ENCODE measurements at places on chromosomes 1 and 21.

- no peak for DNase-seq
These were observed 24.3 kb downstream of the GPSM2 start for GRCh38 chr1:108901106-108901505.

GRCh38 chr1:167676916-167677848, 44.6 kb upstream of the MPZL1 start:
- DNase-seq = no peak

- DNase-seq = no peak
These were observed 13.4 kb upstream of the TTC22 start for GRCh38 chr1:54814571-54814970.

DNA sequence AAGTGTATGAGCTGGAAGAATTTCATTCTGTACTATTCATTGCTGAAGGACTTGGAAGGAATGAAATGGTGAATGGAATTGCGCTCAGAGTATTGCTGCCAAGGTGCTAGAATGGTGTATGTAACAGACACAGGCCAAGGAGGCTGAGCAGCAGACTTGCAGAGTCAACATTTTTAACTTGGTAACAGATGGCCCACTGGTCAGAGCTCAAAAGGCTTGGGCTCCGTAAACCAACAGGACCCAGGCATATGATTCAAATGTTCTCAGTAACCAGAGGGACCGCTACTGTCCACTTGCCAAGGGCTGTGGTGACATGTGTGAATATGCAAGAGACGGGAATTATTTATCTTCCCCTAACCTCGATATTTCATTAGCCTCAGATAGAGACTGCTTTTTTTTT, 28.8 kb upstream of the PTGFRN start:
- no peak for DNase-seq

DNA sequence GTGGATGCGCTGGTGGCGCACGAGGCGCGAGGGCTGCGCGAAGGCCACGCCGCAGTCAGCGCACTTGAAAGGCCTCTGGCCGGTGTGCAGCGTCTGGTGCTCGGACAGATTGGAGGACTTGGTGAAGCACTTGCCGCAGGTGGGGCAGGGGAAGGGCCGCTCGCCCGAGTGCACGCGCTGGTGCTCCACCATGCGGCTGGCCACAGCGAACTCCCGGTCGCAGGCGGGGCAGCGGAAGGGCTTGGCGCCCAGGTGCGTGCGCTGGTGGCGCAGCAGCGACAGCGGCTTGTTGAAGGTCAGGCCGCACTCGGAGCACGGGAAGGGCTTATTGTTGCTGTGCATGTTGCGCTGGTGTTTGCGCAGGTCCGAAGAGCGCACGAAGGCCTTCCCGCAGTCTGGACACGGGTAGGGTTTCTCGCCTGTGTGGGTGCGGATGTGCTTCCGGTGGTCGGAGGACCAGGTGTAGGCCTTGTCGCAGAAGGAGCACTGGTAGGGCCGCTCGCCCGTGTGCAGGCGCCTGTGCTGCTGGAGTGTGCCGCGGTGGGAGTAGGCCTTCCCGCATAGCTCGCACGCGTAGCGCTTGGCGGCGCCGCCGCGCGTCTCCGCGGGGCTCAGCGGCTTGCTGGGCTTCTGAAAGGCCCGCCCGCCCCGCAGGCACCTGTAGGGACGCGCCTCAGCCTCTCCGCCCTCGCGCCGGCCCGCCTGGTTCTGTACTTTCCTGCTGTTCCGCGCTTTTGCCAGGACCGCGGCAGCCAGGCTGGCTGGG, 4.7 kb downstream of the ZNF648 start:
- no peak for DNase-seq
